ENCODE measurements at places on chromosomes 7 and 10.

DNA sequence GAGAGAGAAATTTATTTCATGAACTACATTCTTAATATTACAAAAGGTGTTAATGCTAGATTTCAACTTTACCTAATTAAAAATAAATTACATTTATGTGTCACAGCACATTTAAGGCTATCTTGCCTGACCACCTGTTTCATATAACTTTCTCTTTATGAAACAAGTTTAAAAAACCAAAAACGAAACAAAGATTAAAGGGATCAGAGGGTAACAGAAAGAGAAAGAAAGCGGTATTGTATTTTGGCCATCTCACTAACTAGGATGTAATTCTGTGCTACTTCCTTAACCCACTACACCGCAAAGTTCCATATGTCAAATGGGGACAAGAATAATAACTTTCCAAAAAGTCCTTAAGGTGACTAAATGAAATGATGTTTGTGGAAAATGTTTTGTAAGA is 6.3 kb upstream of the RHOBTB1 start:
- DNase-seq, result no peak

- no peak for DNase-seq
These were observed 122.0 kb downstream of the SKIDA1 start for GRCh38 chr10:21403256-21404015.

DNA sequence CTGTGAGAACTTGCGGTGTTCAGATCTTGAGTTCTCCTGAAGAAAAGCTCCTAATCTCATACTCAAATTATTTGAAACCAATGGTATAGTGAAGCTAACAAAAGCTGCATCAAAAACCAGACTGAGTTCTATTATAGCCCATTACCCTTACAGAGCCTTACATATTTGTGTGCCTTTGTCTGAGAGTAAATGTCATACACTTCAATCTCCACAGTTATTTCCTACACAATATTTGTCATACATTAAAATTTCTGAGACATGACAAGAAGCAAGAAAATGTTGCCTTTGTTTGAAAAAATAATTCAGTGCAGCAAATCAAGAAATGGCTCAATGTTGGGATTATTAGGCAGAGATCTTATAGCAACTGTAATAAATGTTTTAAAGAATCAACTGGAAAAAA is 776.1 kb upstream of the MBL2 start:
- DNase-seq, result no peak

DNA sequence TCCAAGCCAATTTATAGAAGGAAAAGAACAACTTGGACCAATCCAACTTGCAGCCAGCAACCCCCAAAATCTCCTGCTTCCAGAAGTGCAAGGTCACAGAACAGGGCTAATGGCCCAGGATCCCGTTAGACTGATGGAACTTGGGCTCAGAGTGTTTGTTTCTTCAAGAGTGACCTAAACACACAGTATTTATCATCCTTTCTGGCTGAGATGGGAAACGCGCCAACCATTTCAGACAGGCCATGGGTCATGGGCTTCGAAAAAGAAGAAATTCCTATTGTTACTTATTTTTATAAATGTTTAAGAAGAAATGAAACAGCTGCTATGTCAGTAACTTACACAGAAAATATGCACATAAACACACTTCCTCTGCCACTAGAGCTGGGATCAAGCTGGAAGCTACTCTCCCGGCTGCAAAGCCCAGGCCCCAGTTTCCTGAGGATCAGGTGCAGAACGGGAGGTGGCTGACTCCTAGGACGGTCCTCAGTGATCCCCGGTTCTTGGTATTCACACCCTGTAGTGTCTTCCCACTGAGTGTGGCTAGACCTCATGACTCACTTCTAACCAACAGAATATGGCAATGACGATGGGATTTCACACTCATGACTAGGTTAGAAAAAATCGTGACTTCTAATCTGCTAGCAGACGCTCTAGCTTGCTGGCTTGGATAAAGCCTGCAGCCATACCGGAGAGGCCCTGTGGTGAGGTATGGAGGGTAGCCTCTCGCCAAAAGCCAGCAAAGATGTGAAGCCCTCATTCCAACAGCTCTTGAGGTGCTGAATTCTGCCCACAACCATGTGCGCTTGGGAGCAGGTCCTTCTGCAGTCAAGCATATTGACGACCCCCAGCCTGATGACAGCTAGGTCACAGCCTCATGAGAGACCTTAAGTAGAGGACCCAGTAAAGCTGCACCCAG is 60.2 kb downstream of the CHST15 start:
- DNase-seq, result peak; percentile 68

GRCh38 chr7:112156412-112156811 is 49.8 kb downstream of the DOCK4 start:
- no peak for DNase-seq

DNA sequence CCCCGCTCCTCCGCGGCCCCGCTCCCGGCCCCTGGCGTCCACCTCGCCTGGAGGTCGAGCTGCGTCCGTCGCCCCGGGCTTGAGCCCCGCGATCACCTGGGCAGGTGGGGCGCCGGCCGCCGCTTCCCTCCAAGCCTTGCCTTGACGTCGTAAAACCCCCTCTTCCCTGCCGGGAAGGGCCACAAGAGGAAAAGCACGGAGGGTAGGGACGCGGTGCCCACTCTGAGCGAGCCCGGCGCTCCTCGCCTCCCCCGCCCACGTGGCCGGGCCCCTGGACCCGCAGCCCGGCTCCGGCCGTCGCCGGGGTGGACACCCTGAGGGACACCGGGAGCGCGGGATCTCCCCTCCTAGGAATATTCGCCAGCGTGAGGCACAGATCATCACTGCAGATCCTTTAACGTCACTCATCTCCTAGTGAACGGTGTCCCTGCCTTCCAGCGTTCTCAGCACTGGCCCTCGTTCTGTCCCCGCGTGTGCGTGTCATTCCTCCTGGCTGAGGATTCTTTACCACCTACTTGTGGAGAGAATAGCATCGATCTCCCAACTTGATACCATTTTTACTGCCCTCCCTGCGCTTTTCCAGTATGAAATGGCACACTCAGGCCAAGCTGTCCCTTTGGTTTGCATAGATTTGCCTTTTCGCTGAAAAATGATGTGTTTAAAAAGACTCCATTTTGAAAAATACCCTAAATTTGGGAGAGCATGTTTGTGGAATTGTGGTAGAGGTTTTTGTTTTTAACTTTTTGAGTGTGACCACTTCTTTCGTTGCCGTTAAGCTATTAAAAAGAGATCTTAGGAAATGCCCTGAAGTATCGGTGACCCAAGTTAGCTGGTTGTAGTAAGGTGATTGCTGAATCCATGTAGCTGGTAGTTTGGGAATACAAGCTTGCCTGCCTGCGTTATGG is 649 bp downstream of the ACTR3B start:
- DNase-seq, result peak; percentile 43

DNA sequence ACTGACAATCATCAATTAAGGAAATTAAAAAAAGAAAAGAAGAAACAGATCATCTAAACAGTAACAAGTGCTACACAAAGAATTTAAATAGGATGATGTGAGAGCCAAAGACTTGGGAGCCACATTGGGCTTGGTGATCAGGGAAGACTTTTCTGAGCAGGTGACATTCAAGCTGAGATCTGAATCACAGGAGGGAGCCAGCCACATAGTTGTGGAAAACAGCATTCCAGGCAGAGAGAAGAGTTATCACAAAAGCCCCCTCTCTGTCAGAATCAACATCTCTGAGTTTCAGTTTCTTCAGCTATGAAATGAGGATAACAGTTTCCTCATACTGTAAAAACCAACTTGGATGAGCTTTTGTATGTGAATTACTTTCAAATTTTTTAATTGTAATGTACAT is 169.2 kb upstream of the PLXNA4 start:
- no peak for DNase-seq

DNA sequence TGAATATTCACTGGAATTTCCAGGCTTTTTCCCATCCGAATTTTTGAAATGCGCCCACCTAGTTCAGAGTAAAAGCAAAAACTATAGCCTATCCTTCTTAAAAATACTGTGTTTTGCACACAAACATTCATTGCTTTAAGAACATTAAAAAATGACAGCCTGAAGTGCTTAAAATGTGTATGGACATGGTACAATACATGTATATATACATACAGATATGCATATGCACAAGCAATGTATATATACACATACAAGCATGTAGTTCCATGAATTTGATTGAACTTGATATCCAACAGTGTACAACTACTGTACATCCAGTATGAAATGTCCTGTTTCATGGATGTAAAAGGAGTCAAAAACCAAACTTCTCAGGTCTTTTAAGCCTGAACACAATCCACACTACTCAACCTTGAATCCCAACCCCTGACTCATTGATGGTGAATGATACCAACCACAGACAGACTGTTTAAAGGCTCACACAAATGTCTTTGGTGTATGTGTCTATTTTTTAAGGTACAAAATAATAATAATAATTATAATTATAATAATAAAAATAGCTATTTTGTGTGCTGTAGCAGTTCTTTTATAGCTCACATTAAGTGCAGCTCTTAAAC is 14.8 kb downstream of the INHBA start:
- no peak for DNase-seq

GRCh38 chr10:131187926-131188325 is 123.6 kb downstream of the TCERG1L start:
- DNase-seq, result no peak

DNA sequence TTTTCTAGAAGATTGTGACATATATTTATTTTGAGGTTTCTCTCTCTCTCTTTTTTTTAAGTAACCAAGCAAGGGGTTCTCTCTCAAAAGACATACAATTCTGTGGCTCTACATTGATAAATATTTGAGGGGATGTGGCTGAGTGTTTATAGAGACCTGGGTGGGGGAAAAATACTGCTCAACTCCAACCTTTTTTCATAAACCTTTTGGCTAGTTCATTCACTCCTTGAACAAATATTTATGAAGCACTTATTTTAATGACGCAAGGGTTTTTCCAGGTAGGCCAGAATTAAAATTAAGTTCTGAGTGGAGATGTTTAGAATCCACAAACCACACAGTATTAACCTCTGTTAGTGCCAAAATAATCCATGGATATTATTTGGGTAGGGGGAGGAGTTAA is 100.2 kb downstream of the PTPRE start:
- DNase-seq, result peak; percentile 55

GRCh38 chr10:70234668-70235447 is 1.6 kb upstream of the PPA1 start:
- DNase-seq, result no peak

GRCh38 chr10:6273351-6273750 is 70.6 kb downstream of the PFKFB3 start:
- DNase-seq, result no peak

DNA sequence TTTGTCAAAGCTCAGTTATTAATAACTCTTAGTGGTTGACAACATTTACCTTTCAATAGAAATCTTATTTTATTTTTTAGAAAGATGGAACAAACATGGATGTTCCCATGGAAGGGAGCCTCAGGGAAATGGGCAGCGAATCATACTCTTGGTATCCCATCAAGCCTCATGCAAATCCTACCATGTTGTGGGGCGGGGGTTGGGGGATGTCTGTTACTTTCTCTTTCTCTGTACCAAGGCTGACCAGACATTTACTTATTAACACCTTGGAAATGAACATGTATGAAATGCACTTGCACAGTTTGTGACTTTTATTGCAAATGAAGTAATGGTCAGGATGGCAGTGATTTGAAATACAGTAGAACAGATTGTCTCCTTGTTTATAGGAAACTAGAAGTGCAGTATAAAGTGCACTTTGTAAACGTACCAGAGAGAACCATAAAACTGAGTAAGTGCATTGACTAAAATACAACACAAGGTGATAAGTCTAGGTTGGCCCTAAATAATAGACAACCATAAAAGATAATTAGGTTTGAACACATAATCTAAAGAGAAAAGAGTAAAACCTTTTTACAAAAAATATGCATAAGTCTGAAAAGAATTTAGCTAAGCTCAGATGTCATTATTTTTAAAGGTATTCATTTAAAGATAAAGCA is 32.4 kb downstream of the SEMA3D start:
- DNase-seq, result no peak

- DNase-seq, result no peak
These were observed 19.4 kb upstream of the ARPC1B start for GRCh38 chr7:99355098-99355497.

DNA sequence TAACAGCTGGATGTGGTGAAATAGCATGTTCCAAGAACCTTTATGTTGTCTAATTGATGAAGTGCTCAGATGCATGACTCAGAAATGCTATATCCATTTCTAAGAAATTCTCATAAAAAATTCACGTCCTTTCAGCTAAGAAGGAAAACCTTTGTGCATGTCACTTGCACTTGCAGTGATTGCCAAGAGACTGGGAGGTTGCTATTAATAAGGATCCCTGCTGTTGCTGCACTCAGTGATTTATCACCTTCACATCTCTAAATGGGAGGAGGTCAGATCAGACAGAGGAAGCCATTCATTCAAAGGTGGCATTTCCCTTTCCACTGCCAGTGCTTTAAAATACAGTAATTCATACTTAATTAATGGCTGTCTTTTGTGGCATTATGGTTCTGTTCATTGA is 89.5 kb downstream of the THSD7A start:
- peak; percentile 81 for DNase-seq

GRCh38 chr7:68407460-68407859 is 1190.8 kb upstream of the AUTS2 start:
- no peak for DNase-seq

DNA sequence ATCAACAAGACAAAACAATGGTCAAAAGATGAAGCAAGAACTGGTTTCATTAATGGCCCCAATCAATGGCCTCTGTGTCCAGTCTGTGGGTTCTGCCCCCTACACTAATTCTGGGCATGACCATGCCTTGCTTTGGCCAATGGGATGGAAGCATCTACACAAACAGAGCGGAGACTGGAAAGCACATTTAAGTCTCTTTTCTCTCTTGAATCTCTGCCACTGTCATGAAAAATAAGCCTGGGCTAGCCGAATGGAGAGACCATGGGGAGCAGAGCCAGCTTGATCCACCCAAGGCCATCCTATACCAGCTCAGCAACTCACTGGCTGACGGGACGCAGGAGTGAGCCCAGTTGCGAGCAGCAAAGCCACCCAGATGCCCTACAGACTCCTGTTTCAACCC is 30.9 kb downstream of the ANKRD16 start:
- DNase-seq, result no peak

DNA sequence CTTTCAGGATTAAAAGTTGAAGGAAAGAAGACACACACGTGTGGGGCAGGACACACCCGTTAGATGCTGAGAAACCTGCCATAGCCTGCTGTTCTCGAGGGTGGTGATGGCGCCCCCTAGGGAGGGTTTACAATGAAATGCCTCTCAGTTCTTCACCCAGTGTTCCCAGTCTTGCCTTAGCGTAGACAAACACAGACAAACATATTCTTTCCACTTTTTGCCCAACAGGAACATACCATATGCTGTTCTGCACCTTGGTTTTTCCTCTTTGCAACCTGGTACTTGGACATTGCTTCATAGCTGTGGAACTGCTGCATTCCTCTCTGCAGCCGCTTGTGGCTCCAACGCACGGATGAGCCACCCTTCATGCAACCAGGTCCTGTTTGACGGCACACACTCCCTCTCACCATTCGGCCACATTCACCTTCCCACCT is 23.3 kb upstream of the HSPA12A start:
- peak; percentile 8 for DNase-seq

DNA sequence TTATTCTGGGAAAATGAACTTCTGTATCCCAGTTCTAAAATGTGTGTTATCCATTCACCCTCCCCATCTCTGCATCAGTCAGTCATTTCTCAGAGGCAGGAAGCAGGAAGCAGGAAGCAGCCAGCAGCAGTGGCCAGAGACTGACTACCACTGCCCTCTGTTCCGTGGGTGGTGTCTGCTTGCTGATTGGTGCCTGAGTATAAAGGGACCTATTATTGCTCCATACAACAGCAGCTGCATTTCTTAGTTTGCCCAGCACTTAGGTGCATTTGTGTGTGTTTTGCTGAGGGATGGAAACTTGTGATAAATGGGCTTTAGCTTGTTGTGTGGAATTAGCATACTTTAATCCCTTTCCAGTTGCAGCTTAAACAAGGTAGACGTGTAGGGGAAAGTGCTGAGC is 582.2 kb downstream of the SORCS1 start:
- no peak for DNase-seq
